ENCODE measurements at places on chromosomes 7 and 10.
A peak's percentile ranks its signal among the peaks of the same experiment; 100 is the strongest.

DNA sequence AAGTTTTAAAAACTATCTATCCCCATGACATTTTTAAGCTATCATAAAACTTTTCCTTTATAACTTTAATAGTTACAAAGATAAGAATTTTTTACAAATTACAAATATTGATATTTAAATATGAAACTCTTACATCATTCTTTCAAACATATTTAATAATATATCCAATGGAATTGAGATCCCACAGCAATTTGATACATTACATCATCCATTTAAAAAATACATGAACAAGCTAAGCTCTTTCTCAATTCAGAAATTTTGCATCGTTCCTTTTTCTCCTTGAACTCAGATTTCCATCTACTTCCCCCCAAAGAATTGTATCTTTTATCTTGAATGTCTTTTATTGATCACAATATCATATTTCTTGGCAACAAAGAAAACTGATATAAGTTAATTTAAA is 118.4 kb upstream of the GLCCI1 start:
- DNase-seq: no peak

GRCh38 chr10:14560274-14560673 is 214.4 kb downstream of the FAM107B start:
- peak; percentile 100 for DNase-seq

DNA sequence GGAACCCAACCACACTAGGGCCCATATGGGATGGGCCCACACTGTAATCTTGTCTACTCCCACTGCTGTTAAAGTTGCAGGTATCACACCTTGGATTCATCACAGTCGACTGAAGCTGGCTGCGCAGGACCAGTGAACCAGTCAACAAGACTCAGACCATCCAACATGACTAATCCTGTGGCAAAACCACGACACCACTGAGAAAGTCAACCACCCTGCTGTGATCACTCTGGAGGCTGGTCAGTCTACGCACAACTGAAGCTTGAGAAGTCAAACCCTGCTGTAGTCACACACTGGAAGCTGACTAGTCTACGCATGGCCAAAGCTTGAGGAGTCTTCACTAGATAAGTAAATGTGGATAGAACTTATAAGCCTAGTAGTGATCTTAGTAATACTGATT is 9.6 kb upstream of the CYREN start:
- DNase-seq: no peak

- no peak for DNase-seq
Observed at GRCh38 chr7:139855498-139856270, 26.6 kb downstream of the TBXAS1 start.

- DNase-seq: no peak
Observed at GRCh38 chr7:102912742-102913141, at the start of gene LRRC17. Gene LRRC17 (plus strand): TSS chr7:102913000. CDS start chr7:102933914, 20,914 bp downstream.
